ENCODE measurements at places on chromosomes 3 and 15. TPM values are rescaled to one million over a fixed set of nuclear protein-coding genes. Genes with fewer than 3 reads are reported as not detected.
A peak's percentile ranks its signal among the peaks of the same experiment; 100 is the strongest.

GRCh38 chr3:149777414-149778214, 14.7 kb downstream of the ANKUB1 start:
- DNase-seq: no peak

GRCh38 chr3:171535133-171535532, 74.9 kb upstream of the TNIK start:
- DNase-seq: no peak

GRCh38 chr3:127628788-127629466, at the start of gene PODXL2:
Gene PODXL2 (plus strand): TSS chr3:127629185. CDS start chr3:127629220, 35 bp downstream.
- peak; percentile 38 for DNase-seq

Gene C3orf85
- polyA plus RNA-seq: not detected

- DNase-seq: no peak
Observed at GRCh38 chr3:126937973-126938372, 44.9 kb upstream of the PLXNA1 start.

Gene SUMF1
- 19.7 TPM for polyA plus RNA-seq

DNA sequence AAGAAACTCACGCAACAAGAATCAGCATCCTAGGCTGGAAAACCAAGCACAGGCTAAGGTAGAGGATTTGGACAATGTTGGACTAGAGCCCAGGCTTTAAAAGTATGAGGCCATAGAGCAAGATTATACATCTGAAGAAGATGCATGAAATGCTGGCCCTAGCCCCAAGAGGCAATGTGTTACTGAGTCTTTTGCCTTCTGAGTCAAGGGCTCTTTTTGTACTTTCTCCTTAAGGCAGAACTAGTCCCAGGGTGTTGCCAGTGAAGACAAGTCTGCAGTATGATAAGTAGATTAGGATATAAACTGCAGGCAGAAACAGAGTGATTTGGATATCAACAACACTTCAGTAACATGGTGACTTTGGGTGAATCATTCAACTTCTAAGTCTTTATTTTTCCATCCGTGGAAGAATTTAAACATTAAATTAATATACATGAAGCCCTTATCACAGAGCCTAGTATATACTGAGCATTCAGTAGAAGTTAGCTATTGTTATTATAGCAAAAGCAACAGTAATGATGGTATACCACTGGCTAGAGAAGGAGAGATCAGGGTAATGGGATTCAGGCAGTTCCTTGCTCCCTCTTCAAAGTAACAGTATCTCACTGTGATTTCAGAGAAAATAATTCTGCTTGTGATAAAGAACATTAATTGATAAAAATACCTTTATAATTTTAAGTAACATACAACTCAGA, 99.9 kb upstream of the MLF1 start:
- DNase-seq: no peak

DNA sequence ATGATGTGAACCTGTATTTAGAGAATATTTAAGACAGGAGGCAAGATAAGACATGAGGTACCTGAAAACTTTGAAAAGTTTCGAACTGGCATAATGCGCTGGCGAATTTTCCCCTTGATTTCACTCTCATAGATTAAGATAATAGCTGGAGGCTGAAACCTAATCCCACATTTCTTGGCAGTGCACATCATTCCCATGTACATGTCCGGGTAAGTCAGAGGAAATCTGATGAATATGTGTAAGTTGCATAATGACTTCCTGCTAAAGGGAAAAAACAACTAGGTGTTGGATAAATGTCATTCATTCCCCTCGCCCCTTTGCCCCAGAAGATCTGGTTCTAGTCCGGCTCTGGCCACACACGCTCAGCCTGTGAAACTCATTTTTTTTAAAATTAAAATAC, 3.6 kb downstream of the CEP19 start:
- DNase-seq: no peak

GRCh38 chr3:124780356-124780755, 50.1 kb downstream of the UMPS start:
- peak; percentile 92 for DNase-seq

DNA sequence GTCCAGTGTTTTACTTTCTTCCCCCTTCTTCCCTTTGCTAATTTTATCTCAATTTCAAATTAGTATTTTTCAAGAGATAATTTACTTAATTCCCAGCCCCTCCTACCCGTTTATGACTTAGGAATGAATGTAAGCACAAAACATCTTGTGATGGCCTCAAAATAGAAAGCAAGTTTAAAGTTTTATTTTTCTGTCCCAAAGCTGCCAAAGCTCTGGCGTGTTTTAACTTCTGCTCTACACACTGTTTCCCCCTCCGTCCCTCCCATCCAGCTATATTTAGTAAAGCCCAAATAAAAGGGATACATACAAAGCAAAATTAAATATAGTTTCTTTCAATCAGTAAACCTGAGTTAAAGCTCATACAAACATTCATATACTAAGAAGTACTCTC, 59.9 kb downstream of the IGF2BP2 start:
- DNase-seq: peak; percentile 42

DNA sequence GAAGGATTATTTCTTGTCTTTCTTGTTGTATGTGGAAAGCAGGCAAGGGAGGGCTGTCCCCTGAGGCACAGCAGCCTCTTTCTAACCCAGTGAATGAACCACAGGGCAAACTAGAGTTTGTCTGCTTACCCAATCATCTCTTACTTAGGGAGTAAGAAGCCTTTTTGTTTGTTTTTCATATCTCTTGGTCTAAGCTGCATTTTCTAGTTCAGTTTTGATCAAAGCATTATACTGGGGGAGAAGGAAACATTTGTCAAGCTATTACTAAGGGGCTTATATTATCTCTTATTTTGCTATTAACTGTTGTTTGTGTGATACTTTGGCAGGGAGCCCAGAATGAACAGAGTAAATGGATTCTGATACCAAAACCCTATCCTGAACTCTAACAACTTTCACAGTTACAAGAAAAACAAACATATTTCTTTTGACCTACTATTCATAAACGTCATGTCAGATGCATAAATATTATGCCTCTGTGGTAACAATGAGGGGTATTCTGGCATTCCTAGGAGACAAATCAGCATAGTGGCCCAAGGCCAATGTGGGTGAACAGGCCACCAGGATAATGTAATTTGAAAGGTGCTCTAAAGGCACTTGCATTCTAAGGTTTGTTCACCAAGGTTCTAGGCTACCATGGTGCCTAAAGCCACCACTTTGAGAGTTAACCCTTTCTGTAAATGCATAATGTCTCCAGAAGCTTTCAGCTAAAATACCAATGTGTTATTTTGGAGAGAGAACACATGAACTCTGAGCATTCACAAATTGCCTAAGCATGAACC, 271.6 kb upstream of the ZPLD1 start:
- DNase-seq: no peak

DNA sequence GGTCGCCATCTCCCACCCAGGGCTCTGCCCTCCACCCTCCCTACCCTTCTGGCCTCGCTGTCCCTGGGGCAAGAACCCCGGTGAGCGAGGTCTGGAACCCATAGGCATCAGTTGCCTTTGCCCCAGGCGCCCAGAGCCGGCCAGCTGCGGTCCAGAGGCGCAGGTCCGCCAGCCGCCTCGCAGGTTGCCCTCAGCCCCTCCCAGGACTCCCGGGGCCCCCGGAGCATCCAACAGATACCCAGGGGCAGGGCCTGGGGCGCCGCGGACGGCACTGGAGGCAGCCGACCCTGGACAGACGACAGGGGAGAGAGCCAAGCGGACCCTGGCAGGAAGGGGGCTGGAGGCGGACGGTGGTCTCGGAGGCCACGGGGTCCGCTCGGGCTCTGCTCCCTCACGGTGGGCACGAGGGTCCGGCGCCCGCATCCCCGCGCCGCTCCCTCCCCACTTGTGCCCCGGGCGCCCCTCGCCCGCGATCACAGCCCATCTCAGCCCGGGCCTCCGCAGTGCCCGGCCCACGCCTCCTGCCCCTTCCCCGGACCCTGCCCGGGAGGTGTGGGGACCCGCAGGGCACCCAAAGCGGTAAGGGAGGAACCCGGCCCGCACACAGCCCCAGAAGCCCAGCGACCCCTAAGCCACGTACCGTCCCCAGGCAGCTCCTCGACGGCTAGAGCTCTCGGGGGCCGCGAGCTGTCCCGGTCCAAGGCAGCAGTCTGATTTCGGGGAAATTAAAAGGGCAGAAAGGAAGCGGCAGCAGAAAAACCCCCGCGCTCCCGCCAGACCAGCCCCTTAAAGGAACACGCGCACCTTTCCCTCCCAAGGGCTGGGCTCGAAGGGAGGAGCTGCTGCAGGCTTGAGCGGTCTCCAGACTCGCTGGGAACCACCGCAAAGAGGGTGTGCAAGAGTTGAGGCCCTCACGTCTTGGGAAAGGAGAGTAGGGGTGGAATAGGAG, at the start of gene HAPLN3:
TSS of gene HAPLN3 (minus strand) at position 726 of the 949 bp plus-strand sequence. CDS start 8,246 bp downstream, outside the sequence.
- no peak for DNase-seq

GRCh38 chr3:131976448-131976847, 58.4 kb downstream of the CPNE4 start:
- no peak for DNase-seq

Gene BCHE
- polyA plus RNA-seq: 79.9 TPM

- DNase-seq: no peak
Observed at GRCh38 chr3:17038900-17039553, 154.3 kb downstream of the PLCL2 start.

- no peak for DNase-seq
Observed at GRCh38 chr15:42082823-42083604, 11.3 kb downstream of the PLA2G4D start.

Gene TMEM207
- not detected for polyA plus RNA-seq

Gene TMCO5A
- polyA plus RNA-seq: not detected

DNA sequence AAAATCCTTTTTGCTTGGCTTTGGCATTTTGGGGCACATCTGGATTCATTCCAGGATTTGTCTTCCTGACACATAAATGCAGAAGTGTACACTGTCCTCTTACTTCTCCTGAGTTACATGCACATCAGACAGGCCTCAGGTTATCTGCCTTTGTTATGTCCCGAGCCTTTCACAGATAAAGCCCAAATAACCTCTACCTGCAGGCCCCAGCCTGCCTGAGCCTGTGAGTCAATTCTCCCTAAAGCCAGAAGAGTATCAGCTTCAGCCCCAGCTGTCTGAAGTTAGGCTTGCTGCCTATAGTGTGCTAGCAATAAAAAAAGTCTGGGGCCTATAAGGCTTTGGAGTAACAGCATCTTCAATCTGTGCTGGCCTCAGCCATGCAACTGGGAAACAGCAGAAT, 17.7 kb upstream of the GSK3B start:
- no peak for DNase-seq

DNA sequence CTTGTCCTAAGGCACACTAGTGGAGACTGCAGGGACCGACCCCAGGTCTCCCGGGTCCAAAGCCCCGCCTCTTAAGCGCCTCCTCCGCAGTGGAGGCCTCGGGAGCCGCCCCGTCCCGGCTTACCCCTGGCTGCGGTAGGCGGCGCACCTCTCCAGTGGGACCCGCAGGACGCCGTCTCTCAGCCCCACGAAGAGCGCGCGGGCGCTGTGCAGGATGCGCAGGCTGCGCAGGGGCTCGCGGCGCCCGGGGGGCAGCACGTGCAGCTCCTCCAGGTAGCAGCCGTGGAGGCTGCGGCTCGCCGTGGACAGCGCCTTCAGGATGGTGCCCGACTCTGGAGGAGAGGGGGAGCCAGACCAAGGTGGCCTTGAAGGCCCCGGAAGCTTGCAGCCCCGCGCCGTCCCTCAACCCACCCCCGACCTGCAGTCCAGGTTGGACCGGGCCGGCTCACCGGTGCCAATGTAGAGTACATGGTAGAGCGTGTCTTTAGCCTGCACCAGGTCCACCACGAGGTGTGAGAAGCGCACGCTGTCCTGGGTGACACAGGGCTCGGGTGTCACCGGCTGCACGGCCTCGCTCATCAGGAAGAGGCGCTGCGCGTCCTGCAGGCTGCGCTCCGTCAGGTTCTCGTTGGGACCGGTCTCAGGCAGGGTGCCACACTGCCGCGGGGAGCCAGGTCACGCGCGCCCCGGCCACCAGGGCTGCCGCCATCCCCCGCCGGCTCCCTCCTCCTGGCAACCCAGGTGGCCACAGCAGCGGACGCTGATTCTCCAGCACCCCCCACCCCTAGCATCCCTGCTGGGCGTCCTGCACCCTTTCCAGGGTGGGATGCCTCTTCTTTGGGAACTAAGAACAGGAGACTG, 105.5 kb downstream of the SEMA5B start:
- DNase-seq: no peak

- no peak for DNase-seq
Observed at GRCh38 chr3:61422945-61423673, 138.3 kb upstream of the PTPRG start.

GRCh38 chr3:114405202-114405990, 111.6 kb downstream of the TIGIT start:
- no peak for DNase-seq

Gene IMPG2
- 1.9 TPM for polyA plus RNA-seq

DNA sequence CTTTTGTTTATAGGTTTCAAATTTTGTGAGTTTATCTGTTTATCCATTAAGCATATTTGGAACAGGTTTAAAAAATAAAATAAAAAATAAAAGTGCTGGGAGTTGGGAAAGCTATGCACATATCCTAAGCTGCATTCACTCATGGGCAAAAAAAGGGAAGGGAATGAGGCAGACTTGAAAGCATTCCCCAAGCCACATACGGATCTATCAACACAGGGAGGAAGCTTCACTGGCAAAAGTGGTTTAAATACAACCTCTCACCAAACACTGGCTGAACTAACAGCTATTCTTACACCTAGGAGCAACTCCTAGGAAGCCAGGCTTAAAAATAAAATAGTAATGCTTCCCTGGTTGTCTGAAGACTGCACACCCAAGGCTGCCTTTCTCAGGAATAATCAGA, 101.2 kb downstream of the PCCB start:
- no peak for DNase-seq

DNA sequence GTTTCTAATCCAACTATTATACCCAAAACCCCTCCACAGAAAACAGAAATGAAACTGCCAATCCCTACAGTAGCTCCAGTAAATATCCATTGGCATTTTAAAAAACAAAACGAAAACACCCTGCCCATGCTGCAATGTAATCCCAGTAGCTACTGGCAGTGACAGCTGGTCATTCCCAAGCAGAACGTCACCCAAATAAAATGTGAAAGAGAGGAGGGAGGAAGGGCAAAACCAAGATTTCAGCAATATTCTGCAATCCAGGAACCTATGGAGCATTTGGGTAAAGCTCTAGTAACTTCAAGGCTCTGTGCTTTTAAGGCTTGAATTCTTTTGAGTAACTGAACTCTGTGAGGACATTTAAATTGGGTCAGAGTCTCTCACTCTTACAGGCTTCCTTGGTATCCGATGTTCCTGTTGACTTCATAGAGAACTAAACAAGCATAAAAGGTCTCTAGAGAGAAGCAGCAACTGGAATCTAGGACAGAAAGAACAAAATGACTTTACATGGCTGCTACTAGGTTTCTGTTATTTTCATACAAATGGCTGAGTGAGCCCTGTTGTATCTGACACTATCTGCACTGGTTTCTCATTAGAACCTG, 136.2 kb downstream of the TNIK start:
- peak; percentile 12 for DNase-seq

GRCh38 chr15:37900326-37901221, 33.9 kb upstream of the TMCO5A start:
- DNase-seq: no peak

- DNase-seq: no peak
Observed at GRCh38 chr3:196585044-196585757, 16.7 kb downstream of the FBXO45 start.

Gene FOXB1
- polyA plus RNA-seq: not detected
